ENCODE measurements at places on chromosomes 13 and 19.
A peak's percentile ranks its signal among the peaks of the same experiment; 100 is the strongest.

DNA sequence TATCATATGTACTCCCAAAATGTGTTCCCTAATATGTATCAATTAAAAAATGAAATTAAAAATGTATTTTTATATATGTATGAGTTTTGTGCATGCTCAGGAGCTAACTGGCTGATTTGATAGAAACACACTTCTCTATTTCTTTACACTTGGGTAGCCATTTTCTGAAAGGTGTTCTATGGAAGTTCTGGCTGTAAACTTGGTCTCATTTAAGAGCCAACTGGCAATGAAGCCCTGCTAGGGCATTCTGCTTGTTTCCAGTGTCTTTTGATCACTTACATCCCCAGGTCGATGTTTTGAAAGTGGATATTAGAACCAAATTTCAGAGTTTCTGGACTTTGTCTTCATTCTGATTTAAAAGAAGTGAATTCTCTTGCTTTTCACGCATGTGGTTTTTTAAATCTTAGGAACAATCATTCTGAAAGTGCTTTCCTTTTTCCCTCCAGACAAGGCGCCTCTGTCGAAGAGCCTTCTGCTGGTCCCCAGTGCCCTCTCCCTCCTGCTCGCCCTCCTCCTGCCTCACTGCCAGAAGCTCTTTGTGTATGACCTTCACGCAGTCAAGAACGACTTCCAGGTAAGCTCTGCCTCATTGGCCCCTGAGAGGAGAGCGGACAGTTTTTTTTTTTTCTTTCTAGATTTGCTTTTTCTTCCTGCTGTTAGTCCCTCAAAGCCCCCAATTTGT, 20.1 kb downstream of the GPR18 start:
- DNase-seq, result no peak

DNA sequence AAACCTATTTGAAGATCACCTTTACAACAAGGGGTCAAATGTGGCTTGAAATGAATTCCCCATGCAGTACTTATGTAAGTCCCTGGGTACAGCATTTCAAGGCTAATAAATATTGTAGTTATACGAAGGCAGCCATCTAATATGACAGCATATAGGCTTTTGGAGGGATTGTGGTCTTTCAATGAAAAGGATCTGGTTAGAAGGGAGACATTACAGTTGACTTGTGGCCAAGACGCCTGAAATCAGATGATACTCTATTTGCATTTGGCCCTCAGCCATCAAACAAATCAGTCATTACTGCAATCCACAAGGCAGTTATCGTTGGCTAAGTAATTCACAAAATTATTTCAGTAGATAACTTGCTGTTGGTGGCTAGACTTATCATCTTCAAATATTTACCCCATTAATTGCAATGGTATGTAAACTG, 242.7 kb downstream of the DCLK1 start:
- no peak for DNase-seq

GRCh38 chr13:58953638-58954037, 1210.1 kb downstream of the DIAPH3 start:
- DNase-seq, result no peak

DNA sequence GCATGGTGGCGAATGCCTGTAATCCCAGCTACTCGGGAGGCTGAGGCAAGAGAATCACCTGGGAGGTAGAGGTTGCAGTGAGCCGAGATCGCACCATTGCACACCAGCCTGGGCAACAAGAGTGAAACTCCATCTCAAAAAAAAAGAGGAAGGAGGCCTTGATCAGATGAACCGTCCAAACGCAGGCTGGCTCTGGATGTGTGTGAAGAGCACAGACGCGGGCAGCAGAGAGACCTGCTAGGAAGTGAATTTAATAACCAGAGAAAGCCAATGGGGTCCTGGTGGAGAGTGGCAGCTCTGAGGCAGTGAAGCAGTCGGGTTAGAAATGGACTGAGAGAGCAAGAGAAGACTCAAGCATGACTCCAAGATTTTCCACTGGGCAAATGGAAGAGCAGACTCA, 136.5 kb downstream of the RNF17 start:
- no peak for DNase-seq

DNA sequence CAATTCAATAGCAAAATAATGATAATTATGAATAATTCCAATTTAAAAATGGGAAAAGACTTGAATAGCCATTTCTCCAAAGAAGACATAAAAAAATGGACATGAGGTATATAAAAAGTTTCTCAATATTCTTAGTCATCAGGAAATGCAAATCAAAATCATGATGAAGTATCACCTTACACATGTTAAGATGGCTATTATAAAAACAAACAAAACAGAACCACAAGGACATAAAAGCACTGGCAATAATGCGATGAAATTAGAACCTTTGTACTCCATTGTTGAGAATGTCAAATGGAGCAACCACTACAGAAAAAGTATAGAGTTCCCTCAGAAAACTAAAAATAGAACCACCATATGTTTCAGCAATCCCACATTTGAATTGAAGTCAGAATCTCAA, 1186.1 kb downstream of the SLITRK5 start:
- DNase-seq, result no peak

- DNase-seq, result no peak
These were observed 5.1 kb upstream of the MZF1 start for GRCh38 chr19:58578012-58578925.

- no peak for DNase-seq
These were observed 7.4 kb downstream of the CAMSAP3 start for GRCh38 chr19:7602935-7603497.

DNA sequence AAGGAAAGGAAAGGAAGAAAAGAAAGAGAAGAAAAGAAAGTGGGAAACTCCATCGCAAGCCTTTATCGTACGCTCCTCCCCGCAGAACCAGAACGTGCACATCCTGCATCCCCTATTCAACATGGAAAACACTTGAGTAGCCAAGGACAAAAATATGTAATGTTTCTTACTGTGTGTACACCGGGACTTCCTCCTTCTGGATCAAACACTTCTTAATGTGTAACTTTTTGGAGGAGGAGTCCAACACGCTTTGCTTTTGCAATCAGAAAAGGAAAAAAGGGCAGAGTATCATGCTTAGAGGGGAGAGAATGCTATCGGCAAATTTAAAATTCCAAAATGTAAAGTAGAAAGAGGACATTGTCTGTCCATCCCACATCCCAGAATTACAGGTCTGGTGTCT, 7.8 kb upstream of the SHFL start:
- peak; percentile 27 for DNase-seq

GRCh38 chr19:6793973-6794372, 21.5 kb downstream of the VAV1 start:
- DNase-seq, result no peak

DNA sequence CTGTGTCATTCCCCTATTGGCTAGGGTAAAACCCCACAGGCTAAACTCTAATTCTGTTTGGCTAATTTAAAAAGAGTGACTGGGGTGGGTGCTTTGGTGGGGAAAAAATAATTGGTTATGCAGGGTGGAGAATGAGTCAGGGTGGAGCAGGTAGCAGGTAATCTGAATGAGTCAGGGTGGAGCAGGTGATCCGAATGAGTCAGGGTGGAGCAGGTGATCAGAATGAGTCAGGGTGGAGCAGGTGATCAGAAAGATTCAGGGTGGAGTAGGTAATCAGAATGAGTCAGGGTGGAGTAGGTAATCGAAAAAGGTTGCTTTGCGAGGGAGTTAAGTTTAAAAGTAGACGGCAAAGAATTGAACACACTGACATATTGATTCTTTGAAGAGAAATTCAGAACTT, 1218.8 kb upstream of the ATXN8OS start:
- DNase-seq, result no peak

GRCh38 chr19:306151-306900, 15.1 kb upstream of the PLPP2 start:
- no peak for DNase-seq
